ENCODE measurements at places on chromosomes 5 and 9. TPM values are rescaled to one million over a fixed set of nuclear protein-coding genes. Genes with fewer than 3 reads are reported as not detected.

Gene PCDHB16
- 10.8 TPM for total RNA-seq

Gene TGFBI
- 267 TPM for total RNA-seq

Gene FOXD4L4
- not detected for total RNA-seq

Gene DHFR
- 18.5 TPM for total RNA-seq

Gene MRRF
- 26.0 TPM for total RNA-seq

Gene LCN15
- not detected for total RNA-seq

Gene ZNF782
- total RNA-seq = 5.0 TPM

Gene CORO2A
- total RNA-seq = 1.8 TPM

Gene FOXD4L6
- total RNA-seq = not detected

Gene HTR1A
- not detected for total RNA-seq

- DNase-seq = no peak
These were observed 622 bp upstream of the RGS14 start for GRCh38 chr5:177357146-177357458.

DNA sequence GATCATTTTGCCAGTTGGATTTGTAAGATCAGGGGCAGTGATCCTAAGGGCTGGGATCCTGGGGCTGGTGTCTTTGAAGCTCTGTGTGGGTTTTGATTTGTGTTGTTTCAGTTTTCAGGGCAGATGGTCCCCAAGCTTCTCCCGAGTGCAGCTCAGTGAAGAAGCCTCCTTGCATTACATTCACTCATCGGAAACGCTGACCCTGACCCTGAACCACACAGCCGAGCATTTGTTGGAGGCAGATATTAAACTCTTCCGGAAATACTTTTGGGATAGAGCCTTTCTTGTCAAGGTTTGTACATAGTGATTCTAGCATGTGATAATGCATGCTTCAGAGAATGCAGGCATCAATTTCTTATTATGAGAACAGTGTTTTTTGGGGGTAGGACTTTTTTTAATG, 150.4 kb downstream of the ARHGEF28 start:
- no peak for DNase-seq

- no peak for DNase-seq
These were observed 1.7 kb downstream of the ALG2 start for GRCh38 chr9:99220011-99220410.

GRCh38 chr5:175420383-175420782, 23.6 kb downstream of the DRD1 start:
- DNase-seq = no peak

DNA sequence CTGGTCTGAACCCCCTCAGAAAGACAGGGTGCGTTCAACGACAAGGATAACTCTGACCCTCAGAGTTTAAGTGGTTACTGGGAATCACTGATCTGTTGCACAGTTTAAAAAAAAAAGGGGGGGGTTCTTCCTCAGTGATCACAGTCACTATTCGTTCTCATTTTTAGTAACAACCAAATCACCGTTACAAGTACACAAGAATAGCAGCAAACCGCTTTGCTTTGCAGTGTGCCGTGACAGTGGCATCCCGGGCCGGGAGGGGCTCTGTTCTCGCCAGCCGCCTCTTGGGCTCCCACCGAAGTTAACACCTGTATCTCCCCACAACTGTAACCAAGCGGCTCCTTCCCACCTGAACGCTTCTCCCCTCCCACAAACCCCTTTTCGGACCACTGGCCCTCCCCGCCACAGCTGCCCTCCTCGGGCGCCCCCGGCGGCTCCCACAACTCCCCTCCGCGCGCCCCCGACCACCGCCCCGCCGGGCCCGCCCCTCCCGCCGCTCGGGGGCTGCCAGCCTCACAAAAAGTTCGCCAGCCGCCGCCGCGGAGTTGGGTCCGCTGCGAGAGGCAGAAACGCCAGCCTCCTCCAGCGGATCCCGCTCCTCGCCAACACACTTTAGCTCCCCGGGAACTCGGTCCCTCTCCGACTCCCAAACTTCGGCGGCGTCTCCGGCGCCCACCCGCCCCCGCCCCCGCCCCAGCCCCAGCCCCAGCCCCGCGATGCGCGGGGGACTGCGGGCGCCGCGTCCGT, 1.2 kb downstream of the SSBP2 start:
- peak; percentile 84 for DNase-seq

- no peak for DNase-seq
These were observed 356.2 kb upstream of the NUDT12 start for GRCh38 chr5:103918668-103919367.

DNA sequence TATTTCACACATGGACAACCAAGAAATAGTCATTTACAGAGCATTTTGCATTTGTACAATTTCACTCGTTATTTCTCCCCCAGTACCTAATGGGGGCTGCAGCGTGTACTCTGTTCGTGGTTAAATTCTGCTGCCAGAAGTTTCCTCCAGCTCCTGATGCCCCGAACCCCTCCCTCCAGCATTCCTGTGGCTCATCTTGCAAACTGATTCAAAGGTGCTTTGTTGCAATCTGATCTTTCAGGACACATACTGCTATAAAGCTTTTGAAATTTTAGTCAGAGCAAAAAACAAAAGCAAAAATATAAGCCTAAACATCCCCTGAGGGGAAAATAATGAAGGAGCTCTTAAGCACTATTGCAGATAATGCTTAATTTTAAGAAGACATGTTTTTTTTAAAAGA, 27.7 kb downstream of the UBLCP1 start:
- DNase-seq = no peak

GRCh38 chr5:168455201-168455600, 31.1 kb upstream of the RARS1 start:
- DNase-seq = no peak

DNA sequence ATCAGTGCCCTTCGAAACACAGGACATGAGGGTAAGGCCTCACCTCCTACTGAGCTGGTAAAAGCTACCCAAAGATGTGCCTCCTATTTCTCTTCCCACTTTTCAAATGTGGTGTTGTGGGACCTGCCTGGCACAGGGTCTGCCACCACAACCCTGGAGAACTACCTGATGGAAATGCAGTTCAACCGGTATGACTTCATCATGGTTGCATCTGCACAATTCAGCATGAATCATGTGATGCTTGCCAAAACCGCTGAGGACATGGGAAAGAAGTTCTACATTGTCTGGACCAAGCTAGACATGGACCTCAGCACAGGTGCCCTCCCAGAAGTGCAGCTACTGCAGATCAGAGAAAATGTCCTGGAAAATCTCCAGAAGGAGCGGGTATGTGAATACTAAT, 1.9 kb downstream of the IRGM start:
- DNase-seq = no peak

- no peak for DNase-seq
These were observed 34.0 kb upstream of the PPP1R2B start for GRCh38 chr5:156815988-156816599.

GRCh38 chr9:14057368-14058324, 256.3 kb downstream of the NFIB start:
- DNase-seq = no peak

GRCh38 chr5:158699298-158699880, 400.3 kb downstream of the EBF1 start:
- DNase-seq = no peak

- no peak for DNase-seq
These were observed 128.3 kb upstream of the CCNH start for GRCh38 chr5:87541033-87541432.

DNA sequence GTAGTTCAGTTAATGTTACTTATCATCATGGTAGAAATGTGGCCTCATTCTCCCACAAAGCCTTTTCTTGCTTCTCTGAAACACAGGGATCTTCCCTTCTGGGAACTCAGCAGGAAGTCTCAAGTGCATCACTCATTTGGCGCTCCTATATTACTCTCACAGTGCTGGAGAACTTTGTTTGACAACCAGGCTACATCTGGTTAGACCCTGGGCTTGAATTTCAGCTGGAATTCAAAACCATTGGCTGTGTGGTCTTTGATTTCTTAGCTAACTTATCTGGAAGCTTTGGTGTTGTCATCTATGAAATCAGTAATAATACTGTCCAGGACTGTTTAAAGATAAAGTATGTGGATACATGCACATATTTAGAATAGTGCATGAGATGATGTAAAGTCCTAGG, 1777.1 kb downstream of the MAT2B start:
- DNase-seq = no peak

DNA sequence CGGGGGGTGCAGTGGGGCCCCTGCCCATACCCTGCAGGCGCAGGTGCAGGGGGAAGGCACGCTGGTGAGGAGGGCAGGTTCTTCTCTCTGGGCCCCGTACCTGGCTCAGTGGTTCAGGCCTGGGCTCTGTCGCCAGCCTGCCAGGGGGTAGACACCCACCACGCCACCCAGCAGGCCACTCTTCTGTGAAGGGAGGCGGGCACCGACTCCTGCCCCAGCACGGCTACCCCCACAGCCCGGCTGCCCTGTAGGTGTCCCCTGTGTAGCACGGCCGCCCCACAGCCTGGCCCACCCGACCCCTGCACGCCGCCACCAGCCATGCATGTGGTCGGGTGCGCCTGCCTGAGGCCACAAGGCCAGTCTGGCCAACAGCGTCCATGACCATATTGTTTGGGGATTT, 1.7 kb downstream of the LCN6 start:
- DNase-seq = no peak

DNA sequence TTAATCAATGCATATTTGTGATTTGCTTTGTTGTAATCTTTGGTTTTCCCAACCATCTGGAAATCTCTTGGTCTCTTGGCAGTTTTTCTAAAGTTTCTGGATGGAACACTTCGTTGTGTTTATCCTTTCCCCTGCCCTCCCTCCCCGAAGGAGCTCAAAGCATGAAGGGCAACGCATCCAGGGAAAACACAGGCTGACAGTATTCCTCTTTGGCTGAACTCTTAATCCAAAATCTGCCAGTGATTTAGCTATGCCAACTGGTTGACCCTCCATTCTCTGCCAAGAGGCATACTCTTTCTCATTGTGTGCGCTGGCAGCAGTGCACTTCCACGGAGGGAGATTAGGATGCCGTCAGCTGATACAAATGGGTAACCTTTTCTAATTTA, 20.5 kb downstream of the ZBTB34 start:
- no peak for DNase-seq

- DNase-seq = no peak
These were observed 443 bp downstream of the GABRB2 start for GRCh38 chr5:161546095-161546469.

DNA sequence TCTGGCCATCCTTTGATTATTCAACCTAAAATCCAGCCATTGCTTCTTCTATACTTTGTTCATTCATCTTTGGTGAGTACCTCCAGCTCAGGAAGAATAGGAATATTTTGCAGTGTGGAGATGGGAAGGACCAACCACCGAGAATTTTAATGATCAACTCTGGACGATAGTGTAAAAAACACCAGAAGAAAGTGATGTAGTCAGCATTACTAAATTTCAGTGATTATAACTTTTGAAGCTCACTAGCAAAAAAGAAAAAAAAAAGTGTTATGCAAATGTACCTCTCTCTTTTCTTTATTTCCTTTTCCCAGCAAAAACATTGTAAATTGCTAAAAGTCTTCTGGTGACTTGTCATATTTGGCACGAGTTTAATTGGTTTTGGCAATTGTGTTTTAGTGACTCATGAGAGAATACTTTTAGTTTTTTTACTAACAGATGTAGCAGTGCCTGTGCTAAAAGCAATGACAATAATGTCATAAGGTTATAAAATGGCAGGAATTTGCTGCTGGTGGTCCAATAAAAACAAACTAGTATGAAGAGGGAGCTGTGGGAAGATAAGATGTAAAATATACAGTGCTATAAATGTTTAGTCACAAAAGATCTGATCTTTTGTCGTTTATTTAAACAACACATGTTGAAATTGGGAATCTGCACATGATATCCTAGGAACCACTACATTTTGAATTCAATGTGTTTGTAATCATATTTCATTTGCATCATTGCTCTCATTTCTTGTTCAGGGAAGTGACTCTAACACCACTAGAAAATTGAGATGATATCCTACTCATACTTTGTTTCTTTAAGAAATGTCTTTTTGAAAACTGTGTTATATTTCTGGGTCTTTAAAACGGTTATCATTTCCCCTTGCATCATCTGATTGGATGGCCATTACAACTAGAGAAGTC, 81.3 kb upstream of the ERCC6L2 start:
- no peak for DNase-seq

DNA sequence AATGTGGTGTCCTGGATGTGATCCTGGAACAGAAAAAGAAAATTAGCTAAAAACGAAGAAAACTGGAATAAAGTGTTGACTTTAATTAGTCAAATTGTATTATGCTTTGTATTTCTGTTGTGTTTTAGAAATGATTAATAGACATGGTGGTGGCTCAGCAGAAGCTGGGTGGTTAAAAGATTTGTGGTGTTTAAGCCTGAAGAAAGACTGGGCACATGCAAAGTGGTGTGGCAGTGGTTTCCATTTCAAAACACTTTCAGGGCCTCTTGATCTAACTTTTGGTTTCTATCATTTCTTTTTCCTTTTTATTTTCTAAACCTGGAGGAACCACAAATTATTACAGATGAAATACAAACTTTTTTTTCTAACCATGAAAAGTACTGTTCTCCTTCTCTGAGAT, 44.1 kb downstream of the ADGRV1 start:
- no peak for DNase-seq

DNA sequence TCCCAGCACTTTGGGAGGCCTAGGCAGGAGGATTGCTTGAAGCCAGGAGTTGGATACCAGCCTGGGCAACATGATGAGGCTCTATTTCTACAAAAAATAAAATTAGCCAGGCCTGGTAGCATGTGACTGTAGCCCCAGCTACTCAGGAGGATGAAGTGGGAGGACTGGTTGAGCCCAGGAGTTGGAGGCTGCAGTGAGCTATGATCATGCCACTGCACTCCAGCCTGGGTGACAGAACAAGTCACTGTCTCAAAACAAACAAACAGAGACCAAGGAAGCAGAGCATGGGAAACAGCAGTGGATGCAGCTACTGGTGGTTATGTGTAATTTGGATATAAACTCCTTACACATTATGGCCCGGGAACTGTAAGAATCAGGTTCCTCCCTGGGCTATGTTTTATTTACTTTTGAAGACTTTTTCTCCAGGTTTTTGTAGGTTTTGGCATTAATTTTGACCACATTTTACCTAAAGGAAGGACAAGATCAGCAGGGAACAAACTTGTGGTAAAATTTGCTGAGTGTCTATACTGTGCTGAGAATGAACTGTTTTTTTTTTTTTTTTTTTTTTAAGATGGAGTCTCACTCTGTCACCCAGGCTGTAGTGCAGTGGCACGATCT, 8.3 kb downstream of the KIF2A start:
- no peak for DNase-seq

- no peak for DNase-seq
These were observed 18.6 kb downstream of the IRF1 start for GRCh38 chr5:132471944-132472343.

GRCh38 chr5:6236858-6237481, 141.4 kb downstream of the MED10 start:
- DNase-seq = peak; percentile 56

Data from osteocyte (in vitro differentiated cells).